ENCODE measurements at places on chromosomes 5 and 9.

- no peak for DNase-seq
Measured at GRCh38 chr9:101028346-101029314, at the start of gene PLPPR1. Gene PLPPR1 (plus strand): TSS chr9:101028727.

DNA sequence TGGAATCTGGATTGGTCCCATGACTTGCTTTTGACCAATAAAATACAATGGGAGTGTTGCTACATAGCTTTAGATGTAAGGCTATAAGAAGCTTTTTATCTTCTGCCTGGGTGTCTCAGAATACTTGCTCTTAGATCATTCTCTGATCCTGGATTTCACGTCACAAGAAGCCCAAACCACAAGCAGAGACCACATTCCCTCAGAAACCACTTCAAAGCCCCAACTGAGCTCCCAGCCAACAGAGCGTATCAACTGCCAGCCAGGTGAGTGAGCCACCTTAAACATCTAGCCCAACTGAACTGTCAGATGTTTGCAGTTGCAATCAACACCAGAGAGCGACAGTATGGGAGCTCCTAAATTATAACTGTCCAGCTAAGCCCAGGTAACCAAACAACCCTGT, 687.1 kb downstream of the TLE1 start:
- no peak for DNase-seq

- no peak for DNase-seq
Measured at GRCh38 chr9:80899208-80899607, 790.1 kb downstream of the TLE1 start.

DNA sequence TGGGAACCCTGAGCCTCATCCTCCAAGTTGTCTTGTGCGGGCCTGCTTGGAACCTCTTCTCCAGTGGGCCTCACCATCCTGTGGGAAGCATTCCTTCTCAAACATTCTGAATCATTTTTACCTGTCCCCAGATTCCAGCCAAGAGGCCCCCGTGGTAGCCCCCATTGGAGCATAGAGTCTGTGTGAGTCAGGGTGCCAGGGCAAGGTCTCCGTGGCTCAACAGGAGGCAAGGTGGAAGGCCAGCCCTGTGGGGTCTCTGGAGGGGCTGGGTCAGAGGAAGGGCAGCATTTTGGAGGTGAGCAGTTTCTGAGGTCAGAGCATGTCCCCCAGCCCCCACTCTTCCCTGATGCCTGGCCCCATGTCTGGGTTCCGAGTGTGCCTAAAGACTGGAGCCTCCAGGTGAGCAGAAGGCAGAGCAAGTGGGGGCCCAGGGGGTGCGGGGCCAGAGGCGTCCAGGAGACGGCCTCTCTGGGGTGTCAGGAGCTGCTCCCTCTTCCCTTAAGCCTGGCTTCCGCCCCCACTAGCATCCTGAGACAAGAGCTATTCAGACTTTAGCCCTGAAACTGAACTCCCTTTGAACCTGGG, 2.1 kb downstream of the CACNA1B start:
- no peak for DNase-seq

DNA sequence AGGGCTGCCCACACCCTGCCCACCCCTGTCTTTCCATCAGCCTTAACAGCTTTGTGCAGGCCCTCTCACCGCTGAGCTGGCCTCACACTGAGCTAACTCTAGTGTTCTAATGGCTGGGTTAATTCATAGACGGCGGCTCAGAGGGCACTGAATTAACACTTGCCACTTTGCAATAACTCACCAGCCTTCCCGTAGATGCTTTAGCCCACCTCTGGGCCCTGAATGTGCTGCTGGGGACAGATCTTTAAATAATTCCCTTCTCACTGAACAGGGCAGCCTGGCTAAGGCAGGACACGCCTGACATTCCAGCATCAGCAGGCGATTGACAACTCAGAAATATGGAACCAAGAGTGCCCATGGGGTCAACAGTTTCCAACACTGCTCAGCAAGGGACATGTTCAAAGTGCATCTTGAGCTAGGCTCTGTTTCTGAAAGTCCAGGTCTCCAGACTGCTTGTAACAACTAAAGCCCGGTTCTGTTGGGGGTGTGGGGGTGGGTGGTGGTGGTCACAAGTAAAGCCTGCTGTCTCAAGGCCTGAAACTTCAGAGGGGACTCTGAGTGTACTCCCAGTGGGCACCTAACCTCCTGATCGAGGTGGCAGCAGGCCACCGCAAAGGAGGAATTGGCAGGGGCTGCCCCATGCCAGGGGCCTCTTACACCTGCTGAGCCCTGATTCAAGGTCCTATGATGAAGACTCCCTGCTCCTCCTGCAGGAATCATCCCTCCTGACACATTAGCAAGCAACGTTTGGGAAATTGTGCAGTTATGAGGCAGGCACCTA, 248.3 kb downstream of the FSTL4 start:
- DNase-seq = no peak

GRCh38 chr5:158287643-158288271, 428.8 kb upstream of the CLINT1 start:
- no peak for DNase-seq

DNA sequence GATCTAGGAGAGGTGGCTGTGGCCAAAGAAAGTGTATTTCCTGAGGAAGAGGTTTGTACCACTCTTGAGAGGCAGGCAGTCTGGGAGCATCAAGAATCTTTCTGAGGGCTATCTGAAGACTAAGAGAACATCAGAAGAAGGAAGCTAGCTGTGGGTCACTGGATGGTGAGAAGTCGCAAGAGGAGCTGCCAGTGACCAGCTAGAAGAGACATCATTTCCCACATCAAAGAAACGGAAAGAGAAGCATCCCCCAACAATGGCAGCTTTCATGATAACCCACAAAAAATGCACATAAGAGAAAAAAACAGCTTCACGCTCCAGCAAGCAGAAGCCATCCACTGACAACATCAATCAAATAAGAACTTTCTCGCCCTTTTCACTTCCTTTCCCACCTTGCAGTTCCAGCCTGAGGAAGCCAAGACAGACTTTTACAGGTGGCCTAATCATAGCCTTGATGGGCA, 25.0 kb upstream of the CEP78 start:
- DNase-seq = no peak

- no peak for DNase-seq
Measured at GRCh38 chr9:5448016-5448415, 2.3 kb upstream of the CD274 start.

GRCh38 chr9:74795081-74795480, 92.6 kb downstream of the TRPM6 start:
- DNase-seq = no peak

DNA sequence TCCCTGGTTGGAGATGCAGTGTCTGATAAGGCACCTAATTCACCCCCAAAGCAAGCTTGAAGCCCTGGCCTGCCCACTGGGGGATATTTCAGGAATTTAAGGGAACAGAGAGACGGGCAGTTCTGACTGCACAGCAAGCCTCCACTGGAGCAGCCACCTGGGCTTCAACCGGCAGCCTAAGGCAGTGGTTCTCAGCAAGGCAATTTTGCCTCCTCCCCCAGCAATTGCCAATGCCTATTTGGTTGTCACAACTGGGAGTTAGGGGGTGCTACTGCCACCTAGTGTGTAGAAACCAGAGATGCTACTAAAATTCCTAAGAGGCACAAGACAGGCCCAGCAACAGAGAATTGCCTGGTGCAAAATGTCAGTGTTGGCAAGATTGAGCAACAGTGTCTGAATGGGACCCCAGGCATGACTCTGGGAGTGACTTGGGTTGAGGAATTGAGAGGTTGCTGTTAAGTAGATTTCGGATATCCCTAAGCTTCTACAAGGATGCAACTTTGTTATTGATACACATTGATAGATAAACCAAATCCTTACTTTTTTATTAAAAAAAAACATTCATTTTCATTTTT, 58.7 kb upstream of the CTSL start:
- no peak for DNase-seq

DNA sequence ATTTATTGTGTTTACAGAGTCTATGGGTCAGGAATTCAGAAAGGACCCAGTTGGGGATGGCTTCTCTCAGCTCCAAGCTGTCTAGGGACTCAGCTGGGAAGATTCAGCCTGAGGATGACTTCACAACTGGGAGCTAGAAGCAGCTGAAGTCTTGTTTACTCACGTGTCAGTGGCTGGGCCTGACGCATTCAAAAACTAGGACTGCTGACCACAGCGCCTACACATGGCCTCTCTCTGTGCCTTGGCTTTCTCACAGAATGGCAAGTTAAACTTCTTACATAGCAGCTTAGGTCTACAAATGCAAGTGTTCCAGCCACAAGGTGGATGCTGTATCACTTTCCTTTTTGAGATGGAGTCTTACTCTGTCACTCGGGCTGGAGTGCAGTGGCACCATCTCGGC, 16.3 kb upstream of the PPP2CA start:
- DNase-seq = no peak

DNA sequence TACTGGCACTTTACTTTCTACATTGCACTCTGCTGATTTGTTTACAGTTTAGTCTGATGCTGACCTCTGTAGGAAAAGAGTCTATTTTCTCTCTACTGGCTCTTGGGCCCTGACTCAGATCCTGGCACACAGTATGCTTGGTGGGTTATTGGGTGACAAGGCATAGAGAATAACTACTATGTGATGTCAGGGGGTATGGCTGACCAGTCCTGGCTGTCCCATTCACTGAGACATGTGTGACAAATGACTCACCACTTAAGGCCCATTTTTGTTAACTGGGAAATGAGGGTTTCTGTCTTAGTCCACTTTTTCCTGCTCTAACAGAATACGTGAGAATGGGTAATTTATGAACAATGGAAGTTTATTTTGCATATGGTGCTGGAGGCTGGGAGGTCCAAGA, 66.4 kb downstream of the DAPK1 start:
- no peak for DNase-seq

DNA sequence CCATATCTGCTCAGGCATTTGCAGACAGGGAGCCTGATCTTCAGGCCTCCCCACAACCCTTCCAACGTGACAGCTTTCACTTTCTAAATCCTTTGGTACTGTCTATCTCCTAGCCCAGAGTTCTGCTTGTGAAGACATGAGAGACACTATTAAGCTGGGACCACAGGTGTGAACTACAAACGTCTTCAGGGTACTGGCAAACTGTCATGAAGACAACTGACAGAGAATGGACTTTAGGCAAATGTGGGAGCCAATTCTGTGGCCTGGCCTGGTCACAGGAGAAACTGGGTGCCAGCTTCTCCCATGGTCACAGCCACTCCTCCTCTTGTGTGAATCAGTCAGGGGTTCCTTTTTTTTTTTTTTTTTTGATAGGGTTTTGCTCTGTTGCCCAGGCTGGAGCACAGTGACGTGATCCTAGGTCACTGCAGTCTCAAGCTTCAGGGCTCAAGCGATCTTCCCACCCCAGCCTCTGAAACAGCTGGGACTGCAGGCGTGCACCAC, 10.4 kb downstream of the TRIM14 start:
- no peak for DNase-seq

- no peak for DNase-seq
Measured at GRCh38 chr9:34417734-34418133, 40.6 kb downstream of the FAM219A start.

- DNase-seq = no peak
Measured at GRCh38 chr5:32726086-32726557, 15.0 kb downstream of the NPR3 start.

- DNase-seq = no peak
Measured at GRCh38 chr5:174984863-174985262, 260.5 kb downstream of the MSX2 start.

DNA sequence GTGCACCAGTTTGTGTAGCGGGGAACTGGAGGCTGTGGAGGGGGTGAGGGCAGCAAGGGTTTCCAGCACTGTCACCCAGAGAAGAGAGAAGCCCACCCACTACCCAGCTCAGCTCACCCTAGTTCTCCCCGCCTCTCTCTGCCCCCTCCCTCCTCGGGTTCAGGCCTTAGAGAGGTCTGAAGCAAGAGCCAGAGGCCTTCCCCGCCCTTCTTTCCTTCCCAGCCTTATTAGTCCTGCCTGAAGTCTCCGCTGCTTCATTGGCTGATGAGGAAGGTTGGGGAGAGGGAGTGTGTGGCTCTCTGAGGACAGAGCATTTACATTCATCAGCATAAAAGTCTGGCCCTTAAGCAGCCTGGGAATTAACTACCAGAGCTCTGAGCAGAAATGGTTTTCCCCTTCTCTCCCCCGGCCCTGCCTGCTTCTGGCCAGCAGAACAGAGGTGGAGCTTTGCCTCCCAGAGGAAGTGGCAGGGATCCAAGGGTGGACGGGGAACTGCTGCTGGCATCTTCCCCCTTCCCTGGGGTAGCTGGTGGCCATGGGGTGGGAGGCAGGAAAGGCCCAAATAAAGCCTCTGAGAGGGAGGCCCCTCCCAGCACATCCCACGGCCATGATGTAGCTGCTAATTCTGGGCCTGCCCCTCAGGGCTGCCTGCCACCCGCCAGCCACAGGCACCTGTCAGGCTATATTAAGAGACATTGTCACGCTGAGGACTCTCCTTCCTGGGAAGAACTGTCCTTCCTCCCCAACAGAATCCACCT, 4.1 kb downstream of the DNAJB5 start:
- no peak for DNase-seq

- no peak for DNase-seq
Measured at GRCh38 chr5:80284720-80285119, 28.9 kb upstream of the SERINC5 start.

DNA sequence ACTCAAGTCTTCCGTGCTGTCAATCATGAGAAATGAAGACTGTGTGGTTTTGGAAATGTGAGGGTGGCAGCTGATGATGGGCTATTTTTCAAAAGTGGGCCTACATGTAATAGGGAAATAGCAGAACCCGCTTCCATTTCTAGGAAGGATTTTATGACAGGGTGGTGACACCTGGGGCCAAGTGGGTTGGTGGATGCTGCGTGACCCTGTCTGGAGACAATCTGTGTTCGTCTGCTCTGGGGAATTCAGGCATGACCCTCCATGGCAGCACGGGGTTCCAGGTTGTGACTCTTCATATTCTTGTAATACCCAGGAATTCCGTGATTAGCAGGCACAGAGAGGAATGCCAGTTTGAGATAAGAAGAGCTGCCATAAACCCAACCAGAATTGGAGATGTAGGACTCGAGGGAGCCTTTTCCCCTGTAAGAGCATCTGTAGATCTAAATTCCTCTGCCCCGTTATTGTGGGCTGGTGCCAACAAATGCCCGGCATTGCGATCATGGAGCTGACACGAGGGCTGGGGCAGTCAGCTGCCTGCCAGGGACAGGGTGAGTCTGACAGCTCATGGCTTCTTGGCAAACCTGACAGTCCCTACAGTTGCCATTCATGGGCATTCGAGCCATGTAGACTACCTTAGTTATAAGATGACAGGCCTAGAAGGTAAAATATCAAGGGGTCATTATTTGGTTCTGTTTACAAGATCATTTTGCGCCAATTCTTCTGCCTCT, 279.7 kb downstream of the GADD45G start:
- DNase-seq = no peak

- DNase-seq = no peak
Measured at GRCh38 chr5:138111181-138111580, 27.3 kb downstream of the WNT8A start.

GRCh38 chr5:41728281-41728680, 141.9 kb downstream of the OXCT1 start:
- DNase-seq = no peak

All from cortex of kidney (tissue), 1 donor.